Spleen (tissue), 13 donors: ENCODE measurements at places on chromosomes 4 and X.

DNA sequence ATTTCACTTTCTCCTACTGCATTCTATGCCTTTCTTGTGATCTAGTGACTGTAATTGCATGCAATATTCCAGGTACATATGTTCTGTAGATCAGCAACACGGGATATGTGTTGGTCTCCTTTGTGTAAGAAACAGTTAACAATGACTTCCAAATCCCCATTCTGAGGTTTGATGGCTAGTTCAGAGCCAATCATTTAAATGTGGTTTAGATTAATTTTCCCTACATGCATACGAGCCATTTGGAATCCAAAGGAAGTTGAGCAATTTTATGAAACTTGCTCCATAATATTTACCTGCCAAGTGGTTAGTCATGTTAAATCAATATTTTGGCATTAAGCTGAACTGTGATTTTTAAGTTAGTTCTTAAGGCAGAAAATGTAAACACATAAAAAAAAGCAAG lies 172.8 kb upstream of the DCAF12L2 start:
- no peak for DNase-seq

- DNase-seq, result no peak
Measured at GRCh38 chr4:45120163-45120562, 393.8 kb upstream of the GNPDA2 start.

- DNase-seq, result no peak
Measured at GRCh38 chrX:154890990-154891639, 5.0 kb downstream of the F8A1 start.

DNA sequence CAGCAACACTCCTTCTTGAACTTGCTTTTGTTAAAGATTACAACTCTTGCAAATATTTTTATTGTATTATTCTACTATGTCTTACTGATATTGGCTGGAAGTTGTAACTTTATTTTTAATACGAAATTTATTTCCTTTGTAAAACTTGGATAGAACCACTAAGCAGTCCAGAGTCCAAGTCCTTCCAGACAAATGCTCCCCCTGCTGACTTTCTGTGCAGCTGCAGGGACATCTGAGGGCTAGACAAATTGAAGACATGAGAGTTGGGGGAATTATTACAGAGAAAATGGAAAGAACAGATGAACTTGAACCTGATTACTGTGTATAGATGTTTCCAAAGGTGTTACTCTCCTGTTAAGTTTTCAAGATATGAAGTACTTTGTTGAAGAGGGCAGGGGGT lies 238.8 kb downstream of the GRIA3 start:
- no peak for DNase-seq

DNA sequence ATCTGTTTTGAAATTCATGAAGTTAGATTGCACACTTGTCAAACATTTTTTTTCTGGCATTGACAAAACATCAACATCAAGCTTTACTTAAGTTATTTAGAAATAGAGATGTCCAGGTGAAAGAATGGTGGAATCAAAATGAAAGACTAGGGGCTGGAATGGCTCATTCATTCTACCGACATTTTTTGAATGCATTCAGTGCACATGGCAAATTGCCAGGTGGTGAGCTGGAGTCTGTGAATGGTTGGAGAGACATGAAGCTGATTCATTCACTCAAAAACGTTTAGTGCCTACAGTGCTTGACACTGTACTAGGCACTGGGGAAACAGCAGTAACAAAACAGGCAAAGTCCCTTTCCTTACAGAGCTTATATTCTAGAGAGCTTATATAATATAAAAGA lies 292.4 kb downstream of the PPP1R2C start:
- no peak for DNase-seq

DNA sequence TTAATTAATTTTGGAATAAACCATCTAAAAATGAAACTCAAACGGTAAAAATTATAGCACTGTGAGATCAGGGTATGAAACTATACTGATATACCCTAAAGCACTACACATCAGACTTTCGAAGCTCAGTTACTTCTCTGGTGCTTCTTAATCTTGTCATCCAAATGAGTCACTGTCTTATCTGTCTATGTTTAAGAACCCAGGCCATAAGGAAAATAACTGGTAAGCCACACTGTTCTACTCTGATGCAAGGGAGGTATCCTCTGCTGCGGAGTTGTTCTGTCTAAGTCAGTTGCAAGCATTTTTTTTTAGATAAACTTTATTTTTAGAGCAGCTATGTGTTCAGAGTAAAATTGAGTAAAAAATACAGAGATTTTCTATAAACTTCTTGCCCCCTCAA lies 830.8 kb upstream of the POU3F4 start:
- no peak for DNase-seq

- no peak for DNase-seq
Measured at GRCh38 chr4:41912546-41912945, 22.7 kb upstream of the TMEM33 start.

DNA sequence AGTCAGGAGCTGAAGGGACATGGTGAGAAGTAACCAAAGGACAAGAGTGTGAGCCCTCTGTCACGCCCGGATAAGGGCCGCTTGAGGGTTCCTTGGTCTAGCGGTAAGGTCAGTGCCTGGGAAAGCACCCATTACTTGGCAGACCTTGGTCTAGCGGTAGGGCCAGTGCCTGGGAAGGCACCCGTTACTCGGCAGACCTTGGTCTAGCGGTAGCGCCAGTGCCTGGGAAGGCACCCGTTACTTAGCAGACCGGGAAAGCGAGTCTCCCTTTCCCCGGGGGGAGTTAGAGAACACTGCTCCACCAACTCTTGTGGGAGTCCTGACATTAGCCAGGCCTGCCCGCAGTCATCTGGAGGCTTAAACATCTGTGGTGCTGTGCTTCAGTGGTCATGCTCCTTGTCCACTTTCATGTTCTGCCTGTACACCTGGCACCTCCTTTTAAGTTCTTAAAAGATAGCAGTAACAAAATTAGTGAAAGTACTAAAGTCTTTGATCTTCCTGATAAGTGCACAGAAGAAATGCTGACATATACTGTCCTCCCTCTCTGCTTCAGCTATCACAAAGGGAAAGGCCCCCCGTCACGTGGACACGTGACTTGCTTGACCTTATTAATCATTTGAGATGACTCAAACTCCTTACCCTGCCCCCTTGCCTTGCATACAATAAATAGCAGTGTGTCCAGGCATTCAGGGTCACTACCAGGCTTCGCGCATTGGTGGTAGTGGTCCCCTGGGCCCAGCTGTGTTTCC lies 9.3 kb upstream of the SEC24B start:
- DNase-seq, result no peak
